ENCODE measurements at places on chromosomes 11 and 22.

DNA sequence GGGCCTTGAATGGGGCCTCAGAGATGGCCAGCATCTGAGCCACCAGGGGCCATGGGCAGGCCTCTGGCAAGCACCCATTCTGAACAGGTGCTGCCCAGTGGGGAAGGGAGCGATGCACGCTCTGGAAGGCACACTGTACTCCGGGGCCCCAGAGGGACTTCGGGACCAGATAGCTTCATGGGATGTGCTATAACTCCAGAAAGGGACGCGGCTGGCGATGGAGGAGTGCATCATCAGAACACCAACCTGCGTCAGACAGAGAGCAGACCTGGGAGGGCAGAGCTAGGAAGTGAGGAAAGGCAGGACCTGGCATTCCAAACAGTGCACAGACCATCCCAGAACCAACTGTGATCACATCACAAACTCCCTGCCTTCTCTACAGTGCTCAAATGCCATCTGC, 16.8 kb downstream of the DGCR2 start:
- no peak for DNase-seq

- no peak for DNase-seq
Measured at GRCh38 chr22:48407256-48407955, 1420.3 kb downstream of the BRD1 start.

DNA sequence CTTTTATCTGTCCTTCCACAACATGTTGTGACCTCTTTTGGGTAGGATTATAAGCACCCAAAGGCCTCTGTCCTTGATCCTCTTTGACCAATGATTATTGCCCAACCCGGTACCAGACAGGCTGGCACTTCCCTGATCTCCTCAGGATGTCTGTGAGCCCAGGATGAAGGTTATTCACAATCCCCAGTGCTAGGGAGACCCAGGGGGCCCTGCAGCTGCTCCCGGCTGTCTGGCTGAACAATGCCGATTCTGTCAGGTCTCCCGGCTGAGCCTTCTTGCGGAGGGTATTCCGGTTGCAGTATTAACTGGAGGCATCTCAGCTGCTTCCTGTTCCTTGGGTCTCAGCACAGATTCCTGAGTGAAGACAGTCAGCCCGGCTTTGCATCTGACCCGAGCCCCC, 71.2 kb upstream of the CDON start:
- DNase-seq: no peak

- no peak for DNase-seq
Measured at GRCh38 chr11:112966561-112966960, 5.3 kb downstream of the NCAM1 start.

DNA sequence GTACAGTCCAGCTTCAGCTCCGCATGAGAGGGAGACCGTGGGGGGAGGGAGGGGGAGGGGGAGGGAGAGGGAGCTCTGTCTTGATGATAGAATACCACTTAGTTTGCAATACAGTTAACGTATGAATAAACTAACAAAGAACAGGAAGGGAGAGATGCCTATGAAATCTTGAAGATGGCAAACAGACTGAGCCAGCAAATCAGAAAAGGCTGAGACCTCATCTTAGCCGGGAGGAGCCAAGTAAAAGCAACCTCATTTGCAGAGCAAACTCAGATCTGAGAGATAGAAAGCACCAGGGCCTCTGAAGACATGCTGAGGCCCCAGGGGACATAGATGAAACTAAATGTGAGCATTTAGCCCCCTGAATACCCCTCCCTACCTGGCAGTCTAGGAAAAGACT, 23.0 kb downstream of the APLP2 start:
- no peak for DNase-seq

DNA sequence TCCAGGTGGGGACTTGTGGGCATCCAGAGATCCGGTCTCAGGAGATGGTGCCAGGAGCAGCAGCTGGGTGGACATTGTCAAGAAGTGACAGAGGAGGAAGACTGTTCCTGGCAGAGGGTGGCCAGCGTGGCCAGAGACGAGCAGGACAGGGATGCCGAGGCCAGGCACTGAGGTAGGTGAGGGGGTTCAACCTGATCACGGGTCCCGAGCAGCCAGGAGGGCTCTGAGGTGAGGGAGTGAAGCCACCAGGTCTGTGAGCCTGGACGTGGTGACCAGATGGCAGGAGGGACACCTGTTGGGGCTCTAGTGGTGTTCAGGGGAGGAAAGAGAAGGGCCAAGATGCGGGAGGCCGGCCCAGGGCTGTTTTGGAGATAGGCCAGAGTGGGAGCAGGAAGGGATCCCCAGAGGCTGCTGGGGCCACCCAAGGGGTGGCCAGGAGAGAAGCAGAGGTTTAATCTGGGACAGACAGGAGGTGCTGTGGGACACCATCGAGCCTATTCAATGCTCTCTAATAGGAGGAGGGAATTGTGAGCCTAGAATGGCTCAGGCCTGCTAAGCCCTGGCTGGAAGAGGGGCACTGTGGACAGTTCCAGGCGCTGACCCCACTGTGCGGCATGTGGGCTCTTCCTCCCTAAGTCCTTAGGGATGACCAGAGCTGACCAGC, 6.3 kb downstream of the PPM1F start:
- DNase-seq: no peak

DNA sequence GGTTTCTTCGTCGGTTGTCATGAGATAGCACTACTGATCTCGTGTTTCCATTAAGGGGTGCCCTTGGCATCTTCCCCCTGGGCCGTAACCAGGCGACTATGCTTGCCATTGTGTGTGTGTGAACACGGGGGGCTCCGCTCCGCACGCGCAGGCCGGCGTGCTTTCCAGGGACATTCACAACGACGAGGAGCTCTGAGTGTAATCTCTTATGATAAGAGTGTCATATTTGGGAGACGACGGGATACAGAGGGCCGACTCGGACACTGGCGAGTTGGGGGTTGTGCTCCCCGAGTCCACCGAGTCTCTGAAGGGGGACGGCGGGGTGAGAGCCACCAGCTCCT, 170.9 kb upstream of the CTSC start:
- no peak for DNase-seq

GRCh38 chr11:67117672-67118180, 1.3 kb upstream of the KDM2A start:
- DNase-seq: no peak

DNA sequence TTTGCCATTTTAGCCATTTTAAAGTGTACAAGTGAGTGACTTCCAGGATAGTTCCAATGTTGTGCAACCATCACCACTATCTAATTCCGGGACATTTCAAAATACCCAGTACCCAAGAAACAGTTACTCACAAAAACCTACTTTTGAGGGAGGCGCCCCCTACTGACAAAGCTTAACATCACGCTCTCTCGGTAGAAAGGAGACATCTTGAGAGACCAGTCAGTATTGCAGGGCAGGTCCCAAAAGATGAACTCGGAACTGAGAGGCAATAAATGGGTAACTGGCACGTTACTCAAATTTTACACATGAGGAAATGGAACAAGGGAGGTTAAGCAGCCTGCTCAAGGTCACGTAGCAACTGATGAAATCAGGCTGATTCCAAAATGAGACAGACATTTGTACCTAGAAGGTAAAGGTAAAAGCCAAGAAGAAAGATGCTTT, 50.0 kb upstream of the POU2AF1 start:
- DNase-seq: no peak

- no peak for DNase-seq
Measured at GRCh38 chr11:13338019-13338426, 60.4 kb downstream of the BMAL1 start.

DNA sequence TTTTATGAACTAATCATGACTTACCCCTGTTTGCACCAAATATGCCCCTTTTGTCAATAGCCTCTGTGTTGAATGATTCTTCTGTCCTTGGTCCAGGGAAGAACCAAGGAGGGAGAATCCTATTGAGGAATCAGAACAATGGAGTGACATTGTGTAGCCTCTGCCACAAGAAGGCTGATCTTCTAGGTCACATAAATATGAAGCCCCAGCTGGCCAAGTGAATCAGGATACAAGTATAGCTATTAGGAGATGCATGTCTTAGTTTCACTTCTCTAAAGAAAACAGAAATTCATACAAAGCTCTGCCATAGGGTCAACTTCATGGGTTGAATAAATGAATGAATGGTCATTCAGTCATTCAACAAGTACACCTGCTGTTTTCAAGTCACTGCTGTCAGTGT, 118.2 kb upstream of the BLID start:
- no peak for DNase-seq

DNA sequence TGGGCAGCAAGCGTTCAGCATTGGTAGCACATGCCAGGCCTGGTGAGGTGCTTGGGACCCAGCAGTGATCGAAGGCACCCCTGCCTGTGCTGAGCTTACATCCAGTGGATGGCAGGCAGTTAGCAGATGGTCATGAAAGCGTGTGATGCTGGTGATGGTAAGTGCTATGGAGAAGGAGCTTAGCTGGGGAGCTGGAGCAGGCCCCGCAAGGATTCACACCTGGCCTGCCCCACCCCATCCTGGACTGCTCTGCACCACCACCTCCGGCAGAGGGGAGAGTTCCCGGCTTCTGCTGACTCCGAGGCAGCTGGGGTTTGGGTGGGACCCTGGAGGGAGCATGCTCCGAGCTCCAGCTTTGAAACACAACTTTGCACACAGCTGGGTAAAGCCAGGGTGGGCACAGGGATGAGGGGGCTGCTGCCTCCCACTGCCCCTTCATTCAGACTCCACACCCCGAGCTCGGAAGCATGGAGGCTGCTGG, 16.2 kb downstream of the MPPED1 start:
- no peak for DNase-seq

- DNase-seq: no peak
Measured at GRCh38 chr11:74169738-74170458, 904 bp downstream of the C2CD3 start.
